ENCODE measurements at places on chromosomes 1 and 21. TPM values are rescaled to one million over a fixed set of nuclear protein-coding genes. Genes with fewer than 3 reads are reported as not detected.

The BTBD8 gene
- total RNA-seq = 0.27 TPM

The PCBP3 gene
- total RNA-seq = 0.46 TPM

The NPL gene
- total RNA-seq = 11.9 TPM

The ACTL8 gene
- total RNA-seq = not detected

The ARID1A gene
- total RNA-seq = 98.0 TPM

The TPTE gene
- not detected for total RNA-seq

The TSSK3 gene
- total RNA-seq = 1.2 TPM

The PSMB4 gene
- total RNA-seq = 348 TPM

The LHX8 gene
- total RNA-seq = not detected

The RWDD3 gene
- 14.2 TPM for total RNA-seq

The ATP1A4 gene
- 0.62 TPM for total RNA-seq

The SPRR2F gene
- not detected for total RNA-seq

The CELA2B gene
- total RNA-seq = not detected

The MYOM3 gene
- total RNA-seq = not detected

The RNF2 gene
- total RNA-seq = 20.0 TPM

The LEPR gene
- total RNA-seq = 1.2 TPM

The SEMA4A gene
- 52.1 TPM for total RNA-seq

The INTS3 gene
- total RNA-seq = 44.0 TPM

The TRAF3IP3 gene
- total RNA-seq = 62.6 TPM

The PYHIN1 gene
- 0.35 TPM for total RNA-seq

The CDA gene
- not detected for total RNA-seq

The GPR37L1 gene
- not detected for total RNA-seq

The SERTAD4 gene
- not detected for total RNA-seq

The GRIK1 gene
- not detected for total RNA-seq

The SELL gene
- 43.6 TPM for total RNA-seq

The TNN gene
- total RNA-seq = not detected

The MPZ gene
- total RNA-seq = 5.8 TPM

The SV2A gene
- 11.6 TPM for total RNA-seq

The AADACL4 gene
- not detected for total RNA-seq

The ALX3 gene
- not detected for total RNA-seq

The TTC34 gene
- total RNA-seq = 0.35 TPM

The PLEKHO1 gene
- 146 TPM for total RNA-seq

The EGLN1 gene
- total RNA-seq = 10.5 TPM

The THEMIS2 gene
- total RNA-seq = 58.7 TPM

The CELA2A gene
- 0.90 TPM for total RNA-seq
